ENCODE measurements at places on chromosomes 16 and 17.
A peak's percentile ranks its signal among the peaks of the same experiment; 100 is the strongest.

GRCh38 chr17:81551458-81552243, 502 bp downstream of the FAAP100 start:
- DNase-seq: no peak

GRCh38 chr16:11075163-11075562, 130.8 kb downstream of the CLEC16A start:
- DNase-seq: no peak

DNA sequence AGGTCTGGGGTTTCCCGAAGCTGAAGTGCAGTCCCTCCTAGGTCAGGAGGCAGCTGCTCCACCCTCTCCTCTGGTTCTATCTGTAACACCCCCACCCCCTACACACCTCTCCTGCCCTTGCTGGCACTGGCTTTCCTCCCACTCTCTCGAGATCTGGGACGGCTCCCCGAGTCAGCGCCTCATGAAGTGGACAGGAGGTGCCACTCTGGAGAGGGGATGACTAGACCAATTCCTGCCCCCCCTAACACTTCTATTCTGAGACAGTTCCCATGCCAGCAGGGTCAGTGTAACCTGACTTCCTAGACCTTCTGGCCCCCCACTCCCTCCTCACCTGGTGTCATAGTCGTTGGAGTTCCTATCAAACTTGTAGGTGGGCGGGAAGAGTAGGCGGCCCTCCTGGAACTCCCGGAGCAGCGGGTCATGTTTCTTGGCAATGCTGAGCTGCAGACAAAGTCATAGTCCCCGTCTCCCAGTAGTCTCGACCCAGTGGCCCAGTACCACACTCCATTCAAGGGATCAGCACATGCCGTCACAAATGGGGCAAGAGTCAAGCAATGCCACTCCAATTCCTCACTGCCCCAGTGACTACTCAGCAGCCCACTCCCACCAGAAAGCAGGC, 9.7 kb downstream of the INPP5K start:
- DNase-seq: no peak

GRCh38 chr17:6753006-6753445, 2.8 kb upstream of the XAF1 start:
- DNase-seq: peak; percentile 77

GRCh38 chr17:56244268-56244890, 91.1 kb downstream of the ANKFN1 start:
- no peak for DNase-seq

- DNase-seq: no peak
These were observed 52.1 kb upstream of the TNRC6C start for GRCh38 chr17:77906377-77906871.

DNA sequence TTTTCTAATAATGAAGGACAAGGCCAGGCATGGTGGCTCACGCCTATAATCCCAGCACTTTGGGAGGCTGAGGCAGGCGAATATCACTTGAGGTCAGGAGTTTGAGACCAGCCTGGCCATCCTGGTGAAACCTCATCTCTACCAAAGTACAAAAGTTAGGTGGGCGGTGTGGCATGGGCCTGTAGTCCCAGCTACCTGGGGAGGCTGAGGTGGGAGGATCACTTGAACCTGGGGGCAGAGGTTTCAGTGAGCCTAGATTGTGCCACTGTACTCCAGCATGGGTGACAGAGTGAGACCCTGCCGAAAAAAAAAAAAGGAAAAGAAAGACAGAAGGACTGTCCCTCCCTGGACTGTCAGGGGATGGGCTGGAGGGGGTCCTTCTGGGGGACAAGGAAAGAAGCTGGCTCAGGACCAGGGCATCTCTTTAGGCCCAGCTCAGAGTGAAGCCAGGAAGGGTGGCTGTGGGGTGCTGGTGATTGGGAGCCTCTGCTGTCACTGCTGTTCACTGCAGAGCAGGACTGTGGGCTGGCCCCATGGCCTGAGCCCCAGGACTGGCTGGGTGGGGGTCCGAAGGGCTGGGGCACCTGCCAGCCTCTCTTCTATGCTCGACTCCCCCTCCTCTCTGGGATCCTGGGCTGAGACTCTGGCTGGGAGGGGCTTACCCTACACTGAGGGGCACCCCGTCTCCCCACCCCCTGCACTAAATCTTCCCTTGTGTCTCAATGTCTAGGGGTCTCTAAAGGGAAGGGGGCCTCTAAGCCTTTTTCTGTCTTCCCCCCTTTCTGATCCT, 909 bp upstream of the ARHGAP23 start:
- DNase-seq: no peak

- DNase-seq: no peak
These were observed 207.3 kb downstream of the NTN1 start for GRCh38 chr17:9228408-9229159.

DNA sequence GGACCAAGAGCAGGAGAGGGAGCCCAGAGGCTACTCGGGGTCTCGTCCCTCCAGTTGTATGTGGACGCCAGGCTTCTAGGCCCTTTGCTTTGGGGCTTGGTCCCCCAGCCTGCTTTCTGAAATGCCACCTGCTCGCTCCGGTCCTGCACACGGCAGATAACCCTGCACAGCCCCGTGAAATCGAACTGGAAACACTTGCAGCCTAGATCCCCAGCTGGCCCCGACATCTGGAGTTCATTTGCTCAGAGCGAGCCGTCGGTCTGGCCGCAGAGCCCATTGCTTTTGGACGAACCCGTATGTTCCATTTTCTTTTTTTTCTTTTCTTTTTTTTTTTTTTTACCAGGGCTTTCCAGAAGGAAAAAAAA, 22.9 kb downstream of the C1QTNF1 start:
- DNase-seq: no peak

DNA sequence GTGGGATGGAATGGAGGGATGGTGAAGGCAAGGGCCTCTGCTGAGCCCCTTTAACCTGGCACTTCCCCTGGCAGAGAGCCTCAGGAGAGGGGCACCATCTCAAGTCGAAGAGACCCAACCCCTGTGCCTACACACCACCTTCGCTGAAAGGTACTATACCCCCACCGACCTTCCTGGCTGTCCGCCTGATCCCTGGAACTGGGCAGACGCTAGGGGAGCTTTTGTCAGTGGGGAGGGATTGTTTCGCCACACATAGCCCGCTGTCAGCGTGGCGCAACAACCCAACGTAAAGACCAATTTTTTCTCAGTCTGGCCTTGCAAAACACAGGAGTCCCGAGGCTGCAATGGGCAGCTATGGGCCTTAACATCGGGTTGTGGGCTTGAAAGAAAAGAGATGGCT, 3.1 kb downstream of the PPP1R1B start:
- no peak for DNase-seq

GRCh38 chr17:1683459-1683858, 1.2 kb downstream of the PRPF8 start:
- no peak for DNase-seq

GRCh38 chr16:19840524-19841110, 44.0 kb downstream of the GPRC5B start:
- DNase-seq: no peak

GRCh38 chr17:39605492-39606433, 2.0 kb downstream of the NEUROD2 start:
- DNase-seq: no peak

GRCh38 chr16:50166511-50167500, 13.7 kb downstream of the TENT4B start:
- no peak for DNase-seq

DNA sequence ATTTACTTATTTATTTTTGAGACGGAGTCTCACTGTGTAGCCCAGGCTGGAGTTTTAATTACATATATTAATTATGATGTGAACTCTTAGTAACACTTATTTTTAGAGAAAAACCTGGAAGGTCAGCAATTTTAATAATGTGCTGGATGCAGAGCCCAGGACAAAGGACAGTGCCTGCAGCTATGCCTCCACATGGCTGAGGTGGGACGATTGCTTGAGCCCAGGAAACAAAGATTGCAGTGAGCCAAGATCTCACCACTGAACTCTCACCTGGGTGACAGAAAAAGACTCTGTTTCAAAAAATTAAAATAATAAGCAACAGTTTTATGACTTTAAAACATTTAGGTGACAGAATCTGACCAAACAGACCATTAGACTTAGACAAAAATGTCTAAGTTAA, 11.0 kb upstream of the CARD14 start:
- DNase-seq: no peak

GRCh38 chr16:52573365-52574299, 26.7 kb upstream of the TOX3 start:
- DNase-seq: no peak

DNA sequence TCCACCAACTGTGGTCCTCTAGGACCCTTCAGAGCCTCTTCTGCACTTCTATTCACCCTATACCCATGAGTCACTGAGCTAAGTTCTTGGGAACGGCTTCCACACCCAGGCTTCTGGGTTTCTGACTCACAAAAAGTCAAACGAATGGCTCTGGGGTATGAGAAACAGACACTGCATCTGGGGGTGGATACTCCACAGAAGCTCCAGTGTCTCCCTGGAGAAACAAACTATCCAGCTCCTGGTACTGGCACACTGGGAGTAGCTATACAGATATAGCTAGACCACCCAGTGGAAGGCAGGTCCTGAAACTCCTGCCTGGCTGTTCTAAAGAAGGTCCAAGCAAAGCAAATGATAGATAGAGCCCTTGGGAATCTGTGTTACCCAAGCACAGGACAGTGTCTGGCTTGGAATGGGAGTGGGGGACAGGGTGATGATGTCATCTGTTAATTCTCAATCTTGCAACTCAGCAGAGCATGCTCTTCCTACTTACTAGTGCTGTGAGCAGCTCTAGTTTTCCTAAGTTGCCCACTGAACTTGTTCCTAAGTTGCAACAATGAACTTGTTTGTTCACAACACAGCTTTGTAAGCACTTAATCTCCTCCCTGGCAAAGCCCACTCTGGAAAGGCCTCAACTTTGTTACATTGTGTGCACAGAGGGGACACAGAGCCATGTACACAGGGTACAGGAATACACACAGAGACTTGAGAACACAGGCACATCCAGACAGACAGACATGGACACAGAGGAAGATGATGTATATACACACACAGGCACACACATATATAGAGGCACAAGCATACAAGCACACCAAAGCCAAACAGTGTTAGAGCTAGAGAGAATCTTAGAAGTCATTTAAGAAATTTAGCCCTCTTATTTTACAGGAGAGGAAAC, 6.7 kb downstream of the MMP28 start:
- no peak for DNase-seq

- DNase-seq: peak; percentile 78
These were observed 1.2 kb upstream of the SPAG9 start for GRCh38 chr17:51121620-51122472.

GRCh38 chr17:71176928-71177443, 943.8 kb upstream of the SOX9 start:
- no peak for DNase-seq

DNA sequence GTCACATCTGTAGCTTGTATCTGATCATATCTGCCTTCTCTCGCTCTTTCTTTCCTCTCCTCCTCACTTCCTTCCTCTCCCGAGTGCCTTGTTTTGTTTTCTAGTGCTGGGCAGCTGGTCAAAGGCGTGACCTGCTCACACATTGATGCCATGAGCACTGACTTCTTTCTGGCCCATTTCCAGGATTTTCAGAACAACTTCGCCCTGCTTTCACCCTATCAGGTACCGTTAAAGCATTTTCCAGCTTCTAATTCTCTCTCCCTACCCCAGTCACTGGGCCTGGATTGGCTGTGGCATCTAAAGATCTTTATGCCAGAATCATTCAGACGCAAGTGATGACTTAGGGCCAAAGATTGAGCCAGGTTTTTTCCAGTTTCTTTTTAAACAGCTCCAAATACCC, 55.5 kb downstream of the OTOA start:
- DNase-seq: no peak

DNA sequence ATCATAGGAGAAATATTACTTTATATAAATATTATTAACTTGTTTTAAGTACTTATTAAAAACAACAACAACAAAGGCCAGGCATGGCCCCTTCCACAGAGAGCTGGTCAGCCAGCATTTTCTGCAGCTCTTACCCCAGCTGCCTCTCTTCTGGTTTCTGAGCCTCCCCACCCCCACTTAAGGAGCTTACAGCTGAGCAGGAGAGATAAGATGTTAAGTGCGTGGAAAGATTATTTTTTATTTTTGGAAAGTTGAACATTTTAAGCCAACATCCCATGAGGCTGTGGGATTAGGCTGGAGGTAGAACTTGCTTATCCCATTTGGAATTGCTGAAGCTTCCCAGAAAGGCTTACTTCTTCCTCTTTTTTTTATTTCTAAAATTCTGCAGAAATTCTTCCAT, 401.2 kb downstream of the SEC14L1 start:
- DNase-seq: no peak

DNA sequence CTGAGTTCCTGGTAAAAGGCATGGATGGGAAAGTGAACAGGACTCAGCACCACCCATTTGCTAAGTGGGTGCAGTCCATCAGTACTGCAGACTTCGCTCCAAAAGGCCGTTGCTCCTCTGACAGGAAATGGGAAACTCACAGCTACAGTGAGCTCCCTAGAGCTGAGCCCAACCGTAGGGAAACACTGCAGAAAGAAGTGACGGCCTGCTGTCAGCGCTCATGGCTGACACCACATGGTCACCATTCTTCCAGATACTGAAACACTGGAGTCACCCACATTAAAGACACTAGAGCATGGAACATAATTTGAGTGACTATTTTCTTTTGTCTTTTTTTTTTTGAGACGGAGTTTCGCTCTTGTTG, 31.9 kb downstream of the UBE2O start:
- no peak for DNase-seq

- no peak for DNase-seq
These were observed 3.8 kb downstream of the FUS start for GRCh38 chr16:31183432-31184428.

- DNase-seq: no peak
These were observed 34.9 kb downstream of the CD300LF start for GRCh38 chr17:74677558-74678466.

DNA sequence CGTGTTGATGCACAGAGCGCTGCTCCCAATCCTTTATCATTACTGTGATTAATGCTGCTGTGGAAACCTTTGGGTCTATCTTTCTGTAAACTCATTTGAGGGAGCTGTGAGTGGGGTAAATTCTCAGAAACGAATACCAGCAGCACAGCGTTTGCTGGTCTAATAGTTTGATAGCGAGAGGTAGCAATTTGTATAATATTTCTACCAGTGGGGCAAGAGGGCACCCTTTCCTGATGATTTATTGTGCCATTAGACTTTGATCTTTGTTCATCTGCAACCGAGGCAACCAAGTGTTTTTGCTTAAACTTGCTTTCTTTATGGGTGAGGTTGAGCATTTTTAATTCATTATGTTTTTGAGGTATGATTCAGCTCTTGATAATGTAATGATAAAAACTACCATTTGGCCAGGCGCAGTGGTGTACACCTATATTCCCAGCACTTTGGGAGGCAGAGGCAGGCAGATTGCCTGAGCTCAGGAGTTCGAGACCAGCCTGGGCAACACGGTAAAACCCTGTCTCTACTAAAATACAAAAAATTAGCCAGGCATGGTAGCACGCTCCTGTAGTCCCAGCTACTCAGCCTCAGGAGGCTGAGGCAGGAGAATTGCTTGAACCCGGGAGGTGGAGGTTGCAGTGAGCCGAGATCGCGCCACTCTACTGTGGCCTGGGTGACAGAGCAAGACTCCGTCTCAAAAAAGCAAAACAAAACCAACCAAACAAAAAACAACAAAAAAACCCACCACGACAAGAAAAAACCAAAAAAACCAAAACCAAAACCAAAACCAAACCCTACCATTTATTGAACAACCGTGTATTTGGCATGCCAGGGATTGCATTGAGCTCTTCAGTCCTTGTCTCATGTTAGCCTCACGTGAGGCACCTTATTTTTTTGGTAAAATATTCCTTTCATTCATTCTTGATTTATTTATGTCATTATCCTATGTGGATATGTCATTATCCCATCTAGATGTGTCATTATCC, 81.5 kb downstream of the PLCG2 start:
- DNase-seq: no peak

- DNase-seq: no peak
These were observed 8.4 kb downstream of the YWHAE start for GRCh38 chr17:1391577-1391976.

GRCh38 chr17:8408371-8408770, 10.7 kb upstream of the RNF222 start:
- DNase-seq: no peak

GRCh38 chr17:55437159-55437605, 15.5 kb upstream of the MMD start:
- no peak for DNase-seq
